Left hindlimb (tissue), 1 donor: ENCODE measurements at places on chromosomes 4 and X.
A peak's percentile ranks its signal among the peaks of the same experiment; 100 is the strongest.

DNA sequence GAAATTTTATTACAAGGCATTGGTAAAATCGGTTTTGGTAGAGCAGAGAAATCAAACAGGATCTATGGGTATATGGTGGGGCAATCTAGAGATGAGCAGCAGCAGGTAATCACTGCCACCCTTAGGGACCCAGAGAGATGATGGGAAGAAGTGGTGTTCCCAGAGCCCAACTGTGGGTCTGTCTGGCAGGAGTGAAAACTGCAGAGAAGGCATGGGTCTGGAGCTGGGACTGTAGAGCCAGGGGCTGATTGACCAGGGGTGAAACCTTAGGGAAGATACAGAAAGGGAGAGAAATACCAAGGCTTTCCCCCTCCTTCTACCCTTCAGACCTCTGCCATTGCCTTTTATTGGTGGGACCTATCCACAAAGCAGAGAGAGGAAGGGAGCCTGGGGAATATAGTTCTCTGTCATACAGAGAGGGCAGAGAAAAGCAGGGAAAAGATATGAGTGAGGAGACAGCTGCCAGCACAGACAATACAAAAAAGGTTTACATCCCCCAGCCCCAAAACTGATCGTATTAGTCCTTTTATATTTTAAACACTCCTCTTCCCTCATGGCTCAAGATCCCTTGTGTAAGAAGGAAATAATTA lies 28.7 kb downstream of the PDLIM5 start:
- no peak for DNase-seq

- DNase-seq = no peak
Observed at GRCh38 chrX:87392369-87392768, 125.2 kb upstream of the KLHL4 start.

- DNase-seq = no peak
Observed at GRCh38 chr4:84058201-84058600, 440.9 kb downstream of the NKX6-1 start.

DNA sequence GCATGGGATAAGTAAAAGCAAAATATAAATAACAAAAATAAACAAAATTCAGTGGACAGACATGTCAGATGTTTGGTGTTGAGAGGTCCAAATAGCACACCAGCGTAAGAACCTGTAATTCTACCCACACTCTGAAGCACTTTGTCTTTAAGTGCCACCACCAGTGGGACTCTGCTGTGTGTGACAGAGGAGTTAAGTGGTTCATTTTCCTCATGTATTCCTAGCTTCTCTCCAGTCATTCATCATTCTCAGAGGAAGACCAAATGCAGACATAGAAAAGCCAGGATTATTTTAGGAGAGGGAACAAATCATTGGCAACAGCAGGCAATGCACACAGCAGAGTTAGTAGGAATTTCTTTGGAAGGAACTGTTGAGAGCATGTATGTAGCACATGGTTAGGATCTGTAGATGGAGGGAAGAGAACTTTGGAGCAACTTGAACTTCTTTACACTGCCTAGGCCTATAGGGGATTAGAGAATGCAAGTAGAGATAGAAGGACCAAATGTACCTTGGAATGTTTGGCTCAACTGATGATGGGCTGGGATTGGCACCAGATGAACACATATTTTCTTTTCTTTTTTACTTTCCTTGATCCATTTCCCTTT lies 43.0 kb upstream of the ARHGAP24 start:
- DNase-seq = no peak

DNA sequence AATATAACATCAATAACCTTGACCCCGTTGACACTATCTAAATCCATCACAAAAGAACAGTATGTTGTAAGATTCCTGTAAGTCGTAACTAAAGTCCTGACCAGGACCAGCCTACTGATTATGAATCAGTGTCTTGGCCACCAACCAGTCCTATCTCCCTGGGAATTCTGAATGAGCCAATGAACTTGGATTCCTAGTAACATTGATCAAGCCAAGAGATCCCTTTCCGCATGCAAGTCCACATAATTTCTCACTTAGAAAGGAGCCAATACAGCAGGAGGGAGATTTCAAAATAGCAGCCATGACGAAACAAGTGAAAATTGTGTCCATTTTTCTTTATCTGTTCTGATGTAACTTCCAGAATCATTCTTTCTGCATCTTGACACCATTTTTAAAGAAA lies 9.5 kb downstream of the XPNPEP2 start:
- no peak for DNase-seq

DNA sequence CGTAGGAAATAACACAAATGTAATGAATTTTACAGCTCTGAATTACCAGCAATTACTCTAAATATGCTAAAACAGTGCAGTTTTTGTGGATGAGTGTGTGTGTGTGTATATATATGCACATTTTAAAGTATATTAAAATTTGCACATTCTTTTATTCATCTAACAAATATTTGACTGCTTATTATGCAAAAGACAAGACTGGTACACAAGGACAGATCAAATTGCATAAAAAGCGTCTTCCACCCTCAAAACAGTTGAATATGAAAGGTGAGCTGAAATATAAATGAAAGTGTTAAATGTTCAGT lies 13.9 kb downstream of the ZAR1 start:
- no peak for DNase-seq

DNA sequence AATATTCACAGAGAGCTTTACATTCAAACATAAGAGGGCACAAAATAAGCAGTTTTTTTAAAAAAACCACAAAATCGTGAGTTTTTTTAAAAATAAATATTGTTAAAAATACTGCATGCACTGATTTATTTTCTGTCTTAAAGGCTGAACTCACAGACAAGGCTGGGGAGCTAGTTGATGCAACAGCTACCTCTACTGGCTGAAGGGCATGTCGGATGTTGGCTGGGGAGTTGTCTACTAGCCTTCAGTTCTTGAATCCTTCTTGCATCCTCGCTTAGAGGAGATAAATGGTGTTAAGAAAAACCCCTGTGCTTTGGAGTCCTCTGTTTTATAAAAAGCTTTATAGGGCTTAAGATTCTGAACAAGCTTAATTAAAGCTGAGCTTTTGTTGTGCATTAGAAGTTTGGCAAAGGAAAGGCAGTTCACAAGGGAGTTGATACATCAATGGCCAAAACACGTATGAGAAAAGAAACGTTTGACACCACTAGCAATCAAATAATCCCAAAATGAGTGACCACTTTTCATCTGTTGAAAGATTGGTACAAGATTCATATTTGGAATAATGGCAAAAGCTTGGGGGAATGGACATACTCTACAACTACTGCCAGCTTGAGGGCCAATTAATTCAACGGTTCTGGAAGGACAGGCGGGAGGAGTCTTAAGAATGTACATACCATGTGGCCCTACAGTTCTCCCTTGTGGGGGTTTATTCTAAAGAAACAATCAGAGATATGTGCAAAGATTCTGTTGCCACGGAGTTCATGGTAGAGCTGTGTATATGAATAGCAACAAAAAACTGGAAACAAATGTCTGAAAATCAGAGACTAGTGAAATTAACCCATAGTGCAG lies 94.7 kb downstream of the SEL1L3 start:
- peak; percentile 61 for DNase-seq

- no peak for DNase-seq
Observed at GRCh38 chr4:183266371-183266770, 53.7 kb downstream of the CLDN22 start.

DNA sequence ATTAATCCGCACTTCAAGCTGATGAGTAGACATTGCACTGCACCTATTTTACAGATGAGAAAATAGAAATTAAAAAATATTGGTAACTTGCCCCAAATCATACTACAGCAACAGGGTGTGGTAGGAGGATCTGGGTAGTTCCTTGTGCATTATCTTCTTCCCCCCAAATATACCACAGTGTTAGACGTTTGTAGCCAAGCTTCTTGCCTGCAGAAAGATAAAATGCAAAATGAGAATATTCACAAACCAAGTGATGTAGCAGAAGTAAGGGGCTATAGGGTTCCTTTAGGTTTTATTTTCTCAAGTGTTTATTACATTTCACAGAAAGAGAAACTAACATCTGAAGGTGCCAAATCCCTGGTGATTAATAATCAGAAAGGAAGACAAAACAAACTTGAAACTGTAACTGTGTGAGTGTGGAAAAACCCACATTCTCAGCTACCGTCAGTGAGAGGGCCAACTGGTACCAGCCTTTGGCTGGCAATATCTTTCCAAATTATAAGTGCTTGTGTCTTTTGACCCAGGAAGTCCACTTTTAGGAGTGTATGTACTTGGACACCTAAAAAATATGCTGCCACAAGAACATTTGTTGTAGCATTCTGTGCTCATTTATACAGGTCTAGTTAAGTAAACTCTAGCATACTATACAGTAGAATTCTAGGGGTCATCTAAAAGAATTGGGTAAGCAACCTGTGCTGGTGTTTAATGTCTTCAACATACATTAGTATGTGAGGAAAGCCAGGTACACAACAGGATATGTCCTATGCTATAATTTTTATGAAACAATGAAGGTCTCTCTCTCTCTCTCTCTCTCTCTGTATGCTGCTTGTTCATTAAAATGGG lies 6.7 kb upstream of the CD38 start:
- DNase-seq = no peak

DNA sequence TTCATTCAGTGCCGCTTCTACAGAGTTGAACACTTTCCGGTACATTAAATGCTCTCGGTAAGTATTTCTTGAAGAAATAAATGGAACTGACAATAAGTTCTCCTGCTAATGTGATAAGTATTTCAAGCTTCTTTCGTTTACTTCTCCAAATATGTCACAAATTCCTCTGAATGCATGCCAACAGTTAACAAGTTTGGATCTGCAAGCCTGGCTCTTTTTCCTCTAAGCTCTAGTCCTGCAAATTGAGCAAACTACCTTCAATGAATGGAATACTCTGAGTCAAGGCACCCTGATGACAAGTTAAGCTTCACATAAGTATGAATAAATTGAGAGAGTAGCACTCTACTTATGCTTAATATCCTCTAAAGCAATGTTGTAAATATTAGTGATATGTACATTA lies 403.6 kb downstream of the PDGFC start:
- no peak for DNase-seq

GRCh38 chrX:9557521-9557920 lies 92.7 kb downstream of the TBL1X start:
- DNase-seq = no peak

DNA sequence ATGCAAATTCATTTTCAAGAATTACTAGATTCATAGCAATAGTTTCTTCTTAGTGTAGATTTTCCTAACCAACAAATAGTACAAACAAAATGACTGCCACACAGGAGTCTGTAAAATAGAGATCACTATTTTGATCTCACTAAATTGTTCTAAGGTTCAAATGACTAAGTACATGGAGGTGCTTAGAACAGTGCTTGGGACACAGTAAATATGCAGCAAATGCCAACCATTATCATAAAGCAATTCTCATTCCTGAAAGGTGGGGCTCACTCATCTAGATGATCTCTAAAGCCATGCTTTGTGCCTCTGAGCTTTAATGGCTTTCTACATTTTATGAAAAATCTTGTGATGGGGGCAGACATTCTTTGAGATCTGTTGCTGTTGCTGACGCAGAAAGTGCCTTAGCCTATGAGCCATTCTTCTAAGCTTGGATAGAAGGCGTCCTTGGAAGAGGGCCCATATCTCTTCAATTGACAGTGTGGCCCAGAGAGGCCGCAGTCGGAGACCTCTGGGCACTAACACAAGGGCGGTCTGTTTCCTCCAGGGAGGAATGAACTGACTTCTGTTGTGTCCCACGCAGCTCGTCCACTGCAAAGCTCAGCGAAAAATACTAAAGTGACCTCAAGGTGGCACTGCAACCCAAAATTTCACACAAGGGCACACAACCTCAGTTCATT lies 23.5 kb downstream of the TLR10 start:
- peak; percentile 74 for DNase-seq

- no peak for DNase-seq
Observed at GRCh38 chr4:56665781-56666180, 15.3 kb downstream of the HOPX start.

DNA sequence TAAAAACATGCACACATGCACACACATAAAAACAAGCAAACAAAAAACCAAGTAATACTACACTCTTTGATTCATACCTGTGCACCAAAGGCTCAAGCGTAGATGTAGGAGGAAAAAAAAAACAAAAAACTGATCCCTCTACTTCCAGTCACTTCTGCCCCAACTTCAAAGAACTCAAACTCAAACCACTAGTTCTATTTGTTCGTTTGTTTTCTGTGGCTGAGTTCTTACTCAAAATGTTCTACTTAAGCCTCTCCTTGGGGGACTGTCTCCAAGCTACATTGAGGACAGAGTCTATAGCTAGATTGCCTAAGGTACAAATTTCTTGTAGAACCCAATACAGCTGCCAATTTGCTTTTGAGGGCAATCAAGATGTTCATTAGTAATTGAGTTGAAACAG lies 171.0 kb upstream of the ATOH1 start:
- DNase-seq = no peak

DNA sequence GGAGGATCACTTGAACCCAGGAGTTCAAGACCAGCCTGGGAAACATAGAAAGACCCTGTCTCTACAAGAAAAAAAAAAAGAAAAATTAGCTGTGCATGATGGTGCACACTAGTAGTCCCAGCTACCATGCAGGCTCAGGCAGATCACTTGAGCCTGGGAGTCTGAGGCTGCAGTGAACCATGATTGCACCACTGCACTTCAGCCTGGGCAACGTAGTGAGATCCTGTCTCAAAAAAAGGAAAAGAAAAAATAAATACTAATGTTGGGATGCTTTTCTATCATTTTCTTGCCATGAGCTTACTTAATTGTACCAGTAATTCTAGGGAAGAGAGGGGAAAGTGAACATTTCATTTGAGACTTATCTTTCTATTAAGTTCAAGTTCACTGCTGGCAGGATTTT lies 19.8 kb downstream of the DCUN1D4 start:
- DNase-seq = no peak

DNA sequence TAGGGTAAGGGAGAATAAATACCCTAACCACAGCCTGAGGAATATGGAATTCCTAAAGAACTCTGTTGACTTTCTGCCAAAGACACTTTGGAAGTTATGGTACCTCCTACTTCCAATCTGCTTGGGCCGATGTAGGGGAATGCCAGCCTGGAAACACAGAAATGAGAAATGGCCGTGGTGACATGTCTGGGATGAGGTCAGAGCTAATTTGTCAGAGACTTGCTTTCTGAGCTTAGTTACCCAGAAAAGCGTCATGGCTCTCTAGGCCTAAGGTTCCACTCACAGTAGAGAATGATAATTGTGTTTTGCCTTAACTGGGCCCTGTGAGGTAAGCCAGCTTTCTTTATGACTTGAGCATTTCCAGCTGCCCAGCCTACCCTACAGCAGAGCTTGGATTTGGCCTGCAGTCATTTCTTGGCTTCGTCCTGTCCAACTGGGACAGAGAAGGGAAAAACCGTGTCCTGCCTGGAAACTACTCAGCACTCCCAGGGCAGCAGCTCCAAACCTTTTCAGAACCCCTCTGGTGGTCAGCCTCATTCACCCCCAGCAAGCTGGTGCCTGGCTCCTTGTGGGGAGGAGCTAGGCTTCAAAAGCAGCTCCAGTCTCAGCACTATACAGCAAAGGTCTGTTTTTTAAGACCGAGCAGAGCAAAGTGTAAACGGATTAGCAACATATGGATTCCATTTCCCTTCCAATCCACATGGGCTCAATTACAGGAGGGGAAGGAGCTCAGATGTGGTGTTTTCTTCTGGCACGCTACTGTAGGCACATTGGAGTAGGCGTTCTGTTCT lies 92.3 kb downstream of the RLIM start:
- DNase-seq = peak; percentile 78

GRCh38 chr4:78601013-78601412 lies 49.4 kb downstream of the ANXA3 start:
- no peak for DNase-seq

- no peak for DNase-seq
Observed at GRCh38 chrX:148672517-148672916, 172.1 kb downstream of the AFF2 start.
